Hair follicular keratinocyte (primary cell): ENCODE measurements at places on chromosomes 1 and 21. TPM values are rescaled to one million over a fixed set of nuclear protein-coding genes. Genes with fewer than 3 reads are reported as not detected.

The C2CD4D gene
- 0.39 and 0.99 TPM in 2 replicates for total RNA-seq

The TFB2M gene
- 11.2 and 17.3 TPM in 2 replicates for total RNA-seq

The PDZK1IP1 gene
- 3.5 and 6.2 TPM in 2 replicates for total RNA-seq

The INPP5B gene
- 5.6 and 5.9 TPM in 2 replicates for total RNA-seq

The NTMT2 gene
- not detected in 2 replicates for total RNA-seq

The SLC22A15 gene
- total RNA-seq, result 5.2 and 11.8 TPM in 2 replicates

The NTNG1 gene
- total RNA-seq, result 0.31 TPM in 1 of 2 replicates, not detected in the other

The C1orf53 gene
- total RNA-seq, result 6.5 and 6.7 TPM in 2 replicates

The LAMB3 gene
- 964 and 3,200 TPM in 2 replicates for total RNA-seq

The IFI44L gene
- 0.08 and 0.53 TPM in 2 replicates for total RNA-seq

The MCOLN2 gene
- 2.0 and 2.9 TPM in 2 replicates for total RNA-seq
